ENCODE measurements at places on chromosomes 12 and 14. TPM values are rescaled to one million over a fixed set of nuclear protein-coding genes. Genes with fewer than 3 reads are reported as not detected.
A peak's percentile ranks its signal among the peaks of the same experiment; 100 is the strongest.

DNA sequence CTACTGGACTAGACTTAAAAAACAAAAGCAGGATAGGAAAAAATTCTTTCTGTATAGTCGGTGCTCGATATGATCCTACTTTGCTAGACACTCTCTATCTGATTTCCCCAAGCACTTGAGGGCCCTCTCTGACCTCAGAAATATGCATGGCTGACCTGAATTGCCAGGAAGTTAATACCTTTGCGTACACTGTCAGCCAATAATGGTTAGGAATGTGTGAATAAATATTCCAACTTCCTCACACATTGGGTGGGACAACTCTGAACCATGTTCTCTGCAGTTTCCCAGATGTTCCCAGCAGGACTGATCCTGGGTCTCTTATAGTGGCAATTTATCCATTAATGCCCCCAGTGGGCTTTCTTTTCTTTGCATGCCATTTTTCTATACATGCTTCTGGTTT lies 20.5 kb upstream of the RPL10L start:
- H3K27me3 ChIP-seq: no peaks in the 10 kb centered on the region
- H3K4me3 ChIP-seq: no peak overlapping the region
- DNase-seq: no peak
- H3K36me3 ChIP-seq: no peaks in the 10 kb centered on the region

DNA sequence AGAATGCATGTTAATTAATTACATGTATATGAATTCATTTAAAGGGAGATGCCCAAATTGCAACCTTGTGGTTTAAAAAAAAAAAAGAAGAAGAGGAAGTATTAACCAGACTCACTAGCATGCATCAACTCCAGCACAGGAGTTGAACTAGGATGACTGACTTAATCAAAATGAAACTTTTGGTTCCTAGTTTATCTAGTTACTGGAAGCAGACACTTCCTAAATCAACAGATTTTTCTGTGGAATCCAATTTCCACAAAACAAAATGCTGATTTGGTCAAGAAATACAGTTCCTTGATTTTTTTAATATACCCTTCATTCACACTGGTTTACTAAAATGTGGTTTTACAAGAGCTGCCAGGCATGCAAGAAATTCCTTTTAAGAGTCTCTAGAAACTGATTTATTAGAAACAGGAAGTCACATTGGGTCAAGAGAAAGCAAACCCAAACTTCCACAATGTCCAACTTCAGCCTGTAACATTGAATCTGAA lies 41.6 kb downstream of the ITPR2 start:
- no peak overlapping the region for H3K4me3 ChIP-seq
- no peak overlapping the region for H3K27ac ChIP-seq
- DNase-seq: no peak
- no peaks in the 10 kb centered on the region for H3K27me3 ChIP-seq
- peaks cover 57% of the 10 kb centered on the region for H3K4me1 ChIP-seq

DNA sequence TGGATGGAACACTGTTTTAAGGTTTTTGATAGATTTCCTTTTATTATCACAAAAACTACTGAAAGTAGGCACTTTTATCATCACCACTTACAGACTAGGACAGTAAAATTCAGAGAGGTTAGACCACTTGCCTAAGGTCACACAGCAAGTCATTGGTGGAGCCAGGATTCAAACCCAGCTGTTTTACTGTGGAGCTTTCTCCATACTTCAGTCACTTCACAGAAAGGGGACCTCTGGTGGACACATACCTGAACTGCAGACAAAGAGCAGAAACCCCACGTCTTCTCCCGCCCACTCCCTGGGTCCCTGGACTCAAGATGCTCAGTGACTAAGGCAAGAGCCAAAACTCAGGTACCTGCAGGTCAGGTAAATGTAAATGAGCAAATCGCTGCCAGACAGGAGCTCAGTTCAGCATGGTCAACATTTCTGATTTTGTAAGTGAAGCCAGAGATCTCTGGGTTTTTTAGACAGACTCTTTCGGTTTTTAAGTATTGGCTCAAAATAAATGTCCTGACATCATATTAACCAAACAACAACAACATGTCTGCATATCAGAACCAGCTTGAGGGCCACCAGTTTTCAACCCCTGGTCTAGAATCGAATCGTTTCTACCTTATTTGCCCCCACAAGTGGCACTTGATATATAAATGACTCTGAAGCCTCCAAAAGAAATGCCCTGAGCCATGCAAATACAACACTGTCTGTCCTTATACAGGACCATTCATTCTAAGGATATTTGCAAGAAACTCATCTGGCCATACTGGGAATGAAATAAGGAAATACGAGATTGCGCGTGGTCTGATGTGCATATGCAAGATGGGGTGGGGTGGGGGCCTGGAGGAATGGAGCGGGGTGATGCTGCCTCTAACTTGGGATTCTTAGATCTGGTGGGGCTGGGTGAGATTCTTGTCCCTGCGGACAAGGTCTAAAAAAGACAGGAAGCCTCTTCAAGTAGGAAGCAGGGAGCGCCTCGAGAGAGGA lies 110.9 kb downstream of the KSR2 start:
- peaks cover 32% of the 10 kb centered on the region for H3K27me3 ChIP-seq
- H3K36me3 ChIP-seq: no peaks in the 10 kb centered on the region
- H3K4me1 ChIP-seq: no peaks in the 10 kb centered on the region
- no peak overlapping the region for H3K4me3 ChIP-seq
- no peak overlapping the region for H3K27ac ChIP-seq

DNA sequence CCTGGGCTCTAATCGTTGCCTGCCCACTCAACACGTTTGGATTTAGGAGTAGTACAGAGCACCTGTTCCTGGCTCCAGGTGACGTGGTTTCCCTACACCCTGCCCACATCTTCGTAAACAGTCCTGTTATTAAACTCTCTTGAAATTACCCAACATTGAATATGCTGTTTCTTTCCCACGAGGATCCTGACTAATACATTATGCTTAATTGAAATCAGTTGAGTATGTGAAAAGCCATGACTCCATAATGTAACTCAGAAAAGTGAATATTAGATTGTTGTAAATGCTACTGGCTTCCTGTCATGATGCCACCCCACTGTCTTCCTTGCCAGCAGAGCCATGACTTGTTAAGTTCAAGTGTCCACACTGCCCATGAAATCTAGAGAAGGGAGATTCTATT lies 21.6 kb downstream of the AK7 start:
- no peaks in the 10 kb centered on the region for H3K36me3 ChIP-seq
- DNase-seq: no peak
- H3K4me3 ChIP-seq: no peak overlapping the region

TMTC1 gene
- total RNA-seq: 108 TPM

DNA sequence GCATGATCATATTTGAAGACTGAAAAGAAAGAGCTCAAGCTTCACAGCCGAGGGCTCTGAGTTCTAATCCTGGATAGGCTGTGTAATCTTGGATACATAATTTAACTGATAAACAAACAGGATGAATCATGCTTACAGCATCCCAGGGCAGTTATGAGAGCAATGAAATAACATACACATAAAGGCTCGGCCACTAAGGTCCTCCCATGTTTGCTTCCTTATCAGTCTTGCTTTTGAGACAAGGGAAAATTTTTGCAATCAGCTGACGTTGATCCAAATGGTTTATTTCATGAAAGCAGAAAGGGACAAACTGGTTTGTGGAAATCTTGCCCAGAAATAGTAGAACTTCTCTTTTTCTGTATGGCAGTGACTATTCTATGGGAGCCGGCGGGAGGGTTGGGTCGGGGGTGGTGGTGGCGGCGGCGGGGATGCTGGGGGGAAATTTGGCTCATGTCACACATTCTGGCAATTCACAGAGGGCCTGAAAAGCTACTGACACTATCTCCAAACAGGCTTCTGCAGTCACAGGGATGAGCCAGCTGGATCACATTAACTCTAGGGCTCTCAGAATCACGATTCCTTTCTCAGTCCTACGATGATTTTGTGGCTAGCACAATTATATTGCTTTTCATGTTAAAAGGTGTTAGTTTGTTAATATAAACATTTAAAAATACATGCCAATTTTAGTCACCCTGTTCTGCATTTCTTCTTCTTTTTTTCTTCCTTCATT lies 124.5 kb downstream of the SLC8A3 start:
- no peak for DNase-seq
- no peak overlapping the region for H3K4me3 ChIP-seq
- no peak overlapping the region for H3K27ac ChIP-seq
- no peaks in the 10 kb centered on the region for H3K27me3 ChIP-seq

DNA sequence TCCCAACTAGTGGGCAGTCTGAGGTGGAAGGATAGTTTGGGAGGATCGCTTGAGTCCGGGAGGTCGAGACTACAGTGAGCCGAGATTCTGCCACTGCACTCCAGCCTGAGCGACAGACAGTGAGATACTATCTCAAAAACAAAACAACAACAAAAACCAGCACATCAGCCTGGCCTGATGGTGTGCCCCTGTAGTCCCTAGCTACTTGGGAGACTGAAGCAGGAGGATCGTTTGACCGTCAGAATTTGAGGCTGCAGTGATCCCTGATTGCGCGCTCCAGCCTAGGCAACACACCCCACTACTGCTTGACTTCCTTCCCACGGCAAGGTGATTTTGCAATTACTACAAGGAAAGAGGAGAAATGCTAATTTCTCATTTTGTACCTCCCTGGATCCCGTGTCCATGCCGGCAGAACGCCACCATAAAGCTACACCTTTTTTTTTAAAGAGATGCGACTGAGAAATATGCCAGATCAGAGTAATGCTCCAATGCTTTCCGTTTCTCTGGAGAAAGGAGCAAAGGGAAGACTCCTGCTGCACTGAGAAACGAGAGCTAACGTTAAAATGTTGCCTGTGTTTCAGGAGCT lies 672 bp upstream of the SCFD1 start:
- DNase-seq: no peak
- peak overlapping the region; percentile 89 for H3K27ac ChIP-seq
- peaks cover 2% of the 10 kb centered on the region for H3K36me3 ChIP-seq
- peaks cover 27% of the 10 kb centered on the region for H3K4me1 ChIP-seq
- peak overlapping the region; percentile 82 for H3K4me3 ChIP-seq

DNA sequence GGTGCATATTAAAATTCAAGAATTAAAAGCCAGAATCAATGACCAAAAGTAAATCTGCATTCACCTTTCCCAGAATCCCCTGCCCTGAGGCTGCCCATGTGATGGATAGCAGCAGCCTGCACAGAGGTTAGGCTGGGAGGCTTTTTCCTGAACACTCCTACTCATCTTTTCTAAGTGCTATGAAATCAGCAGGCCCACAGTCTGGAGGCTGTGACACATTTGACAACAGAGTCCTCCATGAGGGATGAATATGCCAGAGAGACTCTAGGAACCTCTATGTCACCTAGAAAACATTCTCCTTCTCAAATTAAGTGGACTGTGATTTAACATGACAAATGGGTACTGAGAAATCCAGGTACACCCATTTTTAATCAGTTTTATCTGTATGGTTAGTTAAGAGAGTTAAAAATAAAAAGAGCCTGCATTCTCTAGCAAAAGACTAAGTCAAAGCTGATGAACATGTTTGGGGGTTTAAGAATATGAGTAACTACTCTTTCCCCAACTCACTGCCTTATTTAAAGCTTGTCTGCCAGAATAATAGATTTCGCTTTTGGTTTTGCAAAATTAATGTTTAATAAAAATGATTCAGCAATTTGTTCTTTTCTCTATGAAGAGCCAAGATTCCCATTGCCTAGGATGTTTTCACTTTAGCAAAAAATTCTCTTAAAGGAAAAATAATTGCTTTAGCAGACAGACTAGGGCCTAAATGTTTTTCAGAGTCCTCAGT lies 115.0 kb downstream of the RTN1 start:
- no peak overlapping the region for H3K4me3 ChIP-seq
- no peak overlapping the region for H3K27ac ChIP-seq
- H3K27me3 ChIP-seq: no peaks in the 10 kb centered on the region
- H3K36me3 ChIP-seq: no peaks in the 10 kb centered on the region

PRB2 gene
- not detected for total RNA-seq

LALBA gene
- not detected for total RNA-seq

HRK gene
- total RNA-seq: 0.11 TPM

- no peak for DNase-seq
- H3K4me1 ChIP-seq: peaks cover 28% of the 10 kb centered on the region
- H3K4me3 ChIP-seq: no peak overlapping the region
- H3K27me3 ChIP-seq: no peaks in the 10 kb centered on the region
Observed at GRCh38 chr12:130719263-130719859, 3.3 kb upstream of the RIMBP2 start.

DNA sequence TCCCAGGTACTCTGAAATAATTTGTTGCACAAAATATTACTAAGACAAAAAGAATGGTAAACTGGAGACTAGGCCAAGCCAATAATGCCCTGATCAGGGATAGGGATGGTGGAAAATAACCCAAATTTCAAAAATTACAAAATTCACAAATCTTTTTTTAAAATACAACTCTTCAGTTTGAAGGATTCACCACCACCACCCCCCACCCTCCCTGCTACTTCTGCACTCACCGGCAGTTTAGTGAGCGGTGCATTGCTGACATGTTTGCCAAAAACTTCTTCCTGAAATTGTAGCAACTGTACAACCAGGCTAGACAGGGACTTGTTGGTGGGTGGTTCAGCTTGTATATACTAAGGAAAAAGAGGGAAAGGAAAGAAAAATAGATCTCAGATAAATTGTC lies 2.3 kb downstream of the SMARCC2 start:
- no peak for DNase-seq
- H3K4me1 ChIP-seq: peaks cover 40% of the 10 kb centered on the region
- H3K27ac ChIP-seq: no peak overlapping the region

GRCh38 chr12:56676851-56677580 lies 11.1 kb downstream of the PTGES3 start:
- H3K4me1 ChIP-seq: peaks cover 87% of the 10 kb centered on the region
- H3K27me3 ChIP-seq: no peaks in the 10 kb centered on the region
- no peak overlapping the region for H3K27ac ChIP-seq
- H3K4me3 ChIP-seq: no peak overlapping the region
- no peak for DNase-seq

DNA sequence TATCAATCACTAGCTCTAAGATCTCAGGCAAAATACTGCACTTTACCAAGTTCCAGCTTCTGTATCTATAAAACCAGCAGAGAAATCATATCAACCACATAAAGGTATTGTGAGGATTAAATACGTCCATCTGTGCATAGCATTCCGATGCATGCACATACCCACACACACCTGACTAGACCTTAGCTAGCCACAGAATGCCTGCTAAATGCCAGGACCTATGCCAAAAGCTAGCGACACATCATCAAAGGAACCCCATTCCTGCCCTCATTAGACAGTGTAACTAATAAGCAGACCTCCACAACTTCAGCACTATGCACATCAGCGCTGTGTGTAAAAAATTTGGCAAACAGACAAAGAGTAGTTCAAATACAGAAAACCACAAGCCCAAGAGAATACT lies 185.2 kb downstream of the SLC2A13 start:
- H3K4me3 ChIP-seq: no peak overlapping the region
- no peak for DNase-seq
- no peaks in the 10 kb centered on the region for H3K4me1 ChIP-seq

- H3K4me1 ChIP-seq: no peaks in the 10 kb centered on the region
- H3K36me3 ChIP-seq: no peaks in the 10 kb centered on the region
- H3K27me3 ChIP-seq: no peaks in the 10 kb centered on the region
- DNase-seq: no peak
- no peak overlapping the region for H3K4me3 ChIP-seq
- H3K27ac ChIP-seq: no peak overlapping the region
Observed at GRCh38 chr14:90504643-90505042, 107.8 kb downstream of the CALM1 start.
